ENCODE measurements at places on chromosomes 4 and X.

DNA sequence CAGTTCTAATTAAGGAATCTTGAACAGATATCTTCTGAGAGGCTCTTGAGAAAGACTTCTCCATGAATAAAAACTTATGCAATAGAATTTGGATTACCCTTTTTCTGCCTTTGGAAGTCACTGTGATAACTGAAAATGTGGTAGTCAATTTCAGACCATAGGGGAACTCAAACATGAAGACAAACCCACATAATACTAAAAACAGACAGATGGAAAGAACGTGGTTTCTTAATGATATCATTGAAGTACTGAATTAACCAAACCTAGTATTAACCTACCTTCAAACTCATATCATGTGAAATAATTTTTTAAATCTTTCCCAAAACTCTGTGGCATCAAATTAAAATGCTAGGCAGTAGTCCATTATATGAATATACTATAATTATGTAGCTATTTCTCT, 153.5 kb downstream of the CAMK2D start:
- DNase-seq, result no peak

- peak; percentile 17 for DNase-seq
Observed at GRCh38 chrX:113947548-113947947, 636.3 kb upstream of the HTR2C start.

- no peak for DNase-seq
Observed at GRCh38 chr4:170386511-170386910, 296.8 kb upstream of the AADAT start.

DNA sequence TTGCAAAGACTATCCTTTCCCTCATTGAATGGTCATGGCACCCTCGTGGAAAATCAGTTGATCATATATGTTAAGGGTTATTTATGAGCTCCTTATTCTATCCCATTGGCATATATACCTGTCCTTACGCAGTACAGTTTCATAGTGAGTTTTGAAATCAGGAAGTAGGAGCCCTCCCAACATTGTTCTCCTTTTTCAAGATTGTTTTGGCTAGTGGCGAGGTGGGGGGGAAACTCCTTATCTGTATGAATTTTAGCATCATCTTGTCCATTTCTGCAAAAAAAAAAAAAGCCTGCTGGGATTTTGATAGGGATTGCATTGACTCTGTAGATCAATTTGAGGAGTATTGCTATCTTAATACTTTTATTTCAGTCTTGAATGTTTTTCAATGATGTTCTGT, 2.5 kb upstream of the USP9X start:
- DNase-seq, result no peak

- no peak for DNase-seq
Observed at GRCh38 chr4:36740796-36741310, 459.4 kb downstream of the DTHD1 start.

- DNase-seq, result no peak
Observed at GRCh38 chr4:173538148-173538908, 8.3 kb upstream of the HAND2 start.

DNA sequence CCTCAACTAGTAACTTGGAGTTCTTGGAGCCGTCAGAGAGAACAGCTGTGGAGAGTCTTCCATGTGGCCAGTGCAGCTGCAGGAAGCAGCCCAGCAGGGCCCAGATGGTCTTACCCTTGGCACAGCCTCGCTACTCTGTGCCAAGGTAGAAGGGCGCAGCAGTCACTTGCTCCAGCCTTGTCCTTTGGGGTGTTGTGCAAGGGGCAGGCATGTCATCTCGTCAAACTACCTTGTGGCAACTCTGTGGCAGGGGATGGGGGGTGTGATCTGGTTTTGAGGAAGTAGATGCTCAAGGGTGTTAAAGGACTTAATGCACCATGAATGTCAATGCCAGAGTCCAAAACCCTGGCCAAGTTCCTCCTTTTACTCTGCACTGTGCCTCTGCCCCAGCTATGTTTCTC, 34.2 kb upstream of the TBC1D14 start:
- DNase-seq, result no peak

GRCh38 chr4:129113919-129114318, 18.0 kb downstream of the C4orf33 start:
- DNase-seq, result no peak

DNA sequence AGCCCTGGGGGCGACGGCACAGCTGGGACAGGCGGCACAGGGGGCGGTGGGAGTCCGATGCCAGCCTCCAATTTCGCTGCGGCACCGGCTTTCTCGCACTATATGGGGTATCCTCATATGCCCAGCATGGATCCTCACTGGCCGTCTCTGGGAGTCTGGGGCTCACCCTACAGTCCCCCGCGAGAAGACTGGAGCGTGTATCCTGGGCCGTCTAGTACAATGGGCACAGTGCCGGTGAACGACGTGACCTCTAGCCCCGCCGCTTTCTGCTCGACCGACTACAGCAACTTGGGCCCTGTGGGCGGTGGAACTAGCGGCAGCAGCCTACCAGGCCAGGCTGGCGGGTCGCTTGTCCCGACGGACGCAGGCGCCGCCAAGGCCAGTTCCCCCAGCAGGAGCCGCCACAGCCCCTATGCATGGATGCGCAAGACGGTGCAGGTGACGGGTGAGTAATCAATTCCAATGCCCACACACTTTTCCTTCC, 500 bp downstream of the CDX4 start:
- peak; percentile 49 for DNase-seq

Data from iPS-NIHi11 (cell line).